ENCODE measurements at places on chromosomes 12 and 14.

DNA sequence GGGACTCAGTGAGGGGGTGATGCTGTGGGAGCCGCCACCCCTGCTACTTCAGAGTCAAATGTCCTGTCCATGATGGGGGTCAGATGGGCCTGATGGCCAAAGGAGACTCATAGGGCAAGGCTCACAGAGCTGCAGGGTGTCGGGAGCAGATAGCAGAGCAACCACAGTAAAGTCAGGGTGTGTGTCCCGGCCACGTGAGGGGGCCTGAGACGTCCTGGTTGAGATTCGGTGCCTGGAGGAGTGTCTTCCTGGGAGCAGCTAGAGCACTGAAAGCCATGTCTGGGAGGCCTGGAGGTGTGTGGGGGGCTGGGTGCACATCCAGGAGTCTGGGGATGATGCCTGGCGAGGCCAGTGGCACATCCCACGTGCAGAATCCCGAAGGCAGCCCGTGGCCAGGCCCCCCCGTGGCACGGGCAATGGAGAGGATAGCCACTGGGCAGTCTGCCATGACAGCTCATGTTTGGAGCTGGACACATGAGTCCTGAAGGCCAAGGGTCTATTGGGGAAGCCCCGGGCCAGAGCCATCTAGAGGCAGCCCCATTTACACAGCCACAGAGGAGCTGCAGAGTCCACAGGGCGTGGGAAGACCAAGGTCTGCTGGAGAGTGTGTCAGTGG, 308.0 kb upstream of the SFSWAP start:
- DNase-seq, result no peak

GRCh38 chr12:103986829-103987228, 21.2 kb downstream of the TDG start:
- DNase-seq, result no peak

- DNase-seq, result no peak
Measured at GRCh38 chr12:128178966-128179365, 88.0 kb upstream of the TMEM132C start.

- no peak for DNase-seq
Measured at GRCh38 chr12:27561535-27562350, 37.7 kb downstream of the PPFIBP1 start.

- DNase-seq, result no peak
Measured at GRCh38 chr12:77800501-77800900, 30.2 kb upstream of the NAV3 start.

DNA sequence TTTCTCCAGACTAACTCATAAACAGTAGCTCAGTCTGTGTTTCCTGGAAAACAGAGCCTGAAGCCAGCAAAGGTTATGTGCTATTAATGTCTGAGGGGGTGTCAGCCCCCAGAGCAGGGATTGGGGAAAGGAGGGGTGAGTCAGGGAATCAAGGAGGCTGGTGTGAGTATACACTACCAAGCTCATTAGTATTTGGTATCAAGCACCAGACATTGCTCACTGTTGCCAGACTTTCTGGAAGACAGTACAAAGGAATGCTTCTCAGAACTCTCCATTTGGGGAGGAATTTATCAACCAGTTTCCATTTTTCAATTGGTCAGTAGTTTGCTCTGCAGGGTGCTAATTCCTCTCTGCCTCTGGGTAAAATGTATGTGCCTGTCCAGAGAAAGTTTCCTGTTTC, 443.4 kb downstream of the GLT1D1 start:
- no peak for DNase-seq

DNA sequence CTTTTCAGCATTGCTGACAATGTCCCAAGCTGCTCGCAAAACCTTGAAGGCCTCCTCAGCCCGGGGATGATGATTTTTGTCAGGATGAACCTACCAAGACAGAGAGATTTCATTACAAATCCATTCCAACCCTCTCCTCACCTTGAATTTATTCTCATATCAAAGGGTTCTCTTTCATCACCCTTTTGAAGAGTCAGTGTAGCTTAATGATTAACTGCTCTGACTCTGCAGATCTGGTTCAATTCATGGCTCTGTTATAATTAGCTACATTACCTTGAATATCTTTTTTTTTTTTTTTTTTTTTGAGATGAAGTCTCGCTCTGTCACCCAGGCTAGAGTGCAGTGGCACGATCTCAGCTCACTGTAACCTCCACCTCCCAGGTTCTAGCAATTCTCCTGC, 5.6 kb downstream of the ORMDL2 start:
- DNase-seq, result no peak

GRCh38 chr12:27627123-27627852, 69.0 kb upstream of the REP15 start:
- DNase-seq, result no peak

- DNase-seq, result no peak
Measured at GRCh38 chr14:22291406-22291805, 297.6 kb downstream of the DAD1 start.

- no peak for DNase-seq
Measured at GRCh38 chr12:126353604-126354003, 1288.4 kb downstream of the AACS start.

GRCh38 chr12:47860279-47860841, 40.7 kb upstream of the HDAC7 start:
- no peak for DNase-seq

GRCh38 chr14:65334765-65335410, 77.6 kb upstream of the FUT8 start:
- no peak for DNase-seq

DNA sequence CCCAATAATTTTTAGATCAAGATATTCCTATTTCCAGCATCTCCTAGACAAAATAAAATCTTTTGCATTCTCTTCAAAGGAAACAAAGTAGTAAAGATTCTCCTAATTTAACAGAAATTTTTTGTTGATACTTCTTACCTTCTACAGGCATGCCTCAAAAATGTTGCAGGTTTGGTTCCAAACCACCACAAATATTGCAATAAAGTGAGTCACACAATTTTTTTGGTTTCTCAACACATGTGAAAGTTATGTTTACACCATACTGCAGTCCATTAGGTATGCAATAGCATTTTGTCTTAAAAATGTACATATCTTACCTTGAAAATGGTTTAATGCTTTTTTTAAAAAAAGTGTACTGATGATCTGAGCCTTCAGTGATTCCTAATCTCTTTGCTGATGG, 65.6 kb upstream of the USP15 start:
- DNase-seq, result no peak

DNA sequence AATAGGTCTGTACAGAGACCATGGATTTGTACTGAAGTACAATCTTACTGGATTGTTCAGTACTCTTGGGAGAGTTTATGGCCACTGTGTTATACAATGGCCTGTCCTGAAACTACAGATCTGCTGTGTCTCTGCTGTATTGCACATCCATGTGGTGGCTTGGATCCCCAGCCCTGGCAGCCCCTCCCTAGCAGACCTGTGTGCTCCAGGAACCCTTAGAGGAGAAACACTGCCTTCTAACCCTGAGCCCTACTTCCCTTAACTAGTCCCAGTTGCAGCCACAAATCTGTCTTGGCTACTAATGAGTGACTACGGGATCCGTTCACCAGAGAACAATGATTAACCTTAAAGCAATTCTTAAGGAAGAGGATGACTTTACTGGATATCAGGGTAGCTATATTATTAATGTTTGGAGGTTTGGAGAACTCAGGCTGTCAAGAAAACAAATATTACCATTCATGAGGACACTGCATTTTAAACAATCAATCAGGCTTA, 27.7 kb downstream of the RNF34 start:
- DNase-seq, result no peak

- no peak for DNase-seq
Measured at GRCh38 chr12:53764615-53765014, 12.8 kb upstream of the CISTR start.

- DNase-seq, result no peak
Measured at GRCh38 chr12:115037830-115038229, 353.9 kb upstream of the TBX3 start.

GRCh38 chr12:51128919-51129318, 44.0 kb downstream of the TFCP2 start:
- no peak for DNase-seq

DNA sequence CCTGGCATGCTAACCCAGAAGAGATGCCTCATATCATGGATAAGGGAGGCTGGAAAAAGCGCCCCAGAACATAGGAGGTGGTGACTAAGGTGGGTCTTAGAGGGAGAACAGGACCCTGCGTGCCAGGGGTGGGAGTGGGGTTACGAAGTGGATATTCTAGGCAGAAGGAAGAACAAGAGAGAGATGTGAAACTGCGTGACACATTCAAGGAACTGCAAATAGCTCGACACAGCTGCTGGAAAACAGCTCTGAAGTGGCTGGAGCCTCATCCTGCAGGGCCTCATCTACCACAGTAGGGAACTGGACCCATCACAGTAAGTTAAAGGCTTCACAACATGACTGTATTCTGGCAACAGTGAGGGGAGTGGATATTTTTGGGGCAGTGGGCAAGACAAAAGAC, 61.1 kb downstream of the RNF34 start:
- DNase-seq, result no peak

- DNase-seq, result no peak
Measured at GRCh38 chr12:121441555-121441954, 41.6 kb downstream of the RNF34 start.

DNA sequence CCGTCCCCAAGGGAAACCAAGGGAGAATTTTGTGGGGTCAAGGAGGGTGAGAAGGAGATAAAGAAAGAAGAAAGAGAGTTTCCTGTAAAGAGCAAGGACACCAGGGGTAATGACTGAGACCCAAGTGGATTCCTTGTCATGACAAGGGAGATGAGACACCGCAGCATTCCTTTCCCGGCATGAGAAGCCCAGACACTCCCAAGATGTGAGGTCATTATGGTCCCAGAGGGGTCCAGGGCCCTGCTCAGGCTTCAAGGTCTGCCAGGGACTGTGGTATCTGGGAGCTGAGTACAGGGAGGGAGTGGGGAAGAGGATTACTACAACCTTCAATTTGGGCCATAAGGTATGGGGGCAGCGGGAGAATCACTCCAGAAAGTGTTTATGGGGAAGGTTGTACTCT, 58.1 kb downstream of the SPTB start:
- DNase-seq, result no peak

- no peak for DNase-seq
Measured at GRCh38 chr12:64723630-64724029, 35.6 kb downstream of the GNS start.

DNA sequence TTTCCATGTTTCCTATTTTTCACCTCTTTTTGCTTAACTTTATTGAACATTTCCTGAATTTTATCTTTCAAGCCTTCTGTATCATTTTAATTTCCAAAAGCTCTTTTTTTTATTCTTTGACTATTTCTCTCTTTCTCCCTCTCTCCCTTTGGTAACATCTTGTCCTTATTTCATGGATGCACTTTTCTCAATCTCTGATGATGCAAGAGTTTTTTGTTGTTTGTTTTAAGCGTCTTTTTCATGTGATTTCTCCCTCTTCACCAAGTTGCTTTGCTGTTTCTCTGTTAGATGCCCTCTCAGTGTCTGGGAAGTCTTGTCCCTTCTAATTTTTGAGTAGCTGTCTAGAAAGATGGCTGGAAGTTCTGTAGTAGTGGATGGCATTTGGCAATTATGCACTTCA, 62.6 kb downstream of the ANO6 start:
- DNase-seq, result no peak

DNA sequence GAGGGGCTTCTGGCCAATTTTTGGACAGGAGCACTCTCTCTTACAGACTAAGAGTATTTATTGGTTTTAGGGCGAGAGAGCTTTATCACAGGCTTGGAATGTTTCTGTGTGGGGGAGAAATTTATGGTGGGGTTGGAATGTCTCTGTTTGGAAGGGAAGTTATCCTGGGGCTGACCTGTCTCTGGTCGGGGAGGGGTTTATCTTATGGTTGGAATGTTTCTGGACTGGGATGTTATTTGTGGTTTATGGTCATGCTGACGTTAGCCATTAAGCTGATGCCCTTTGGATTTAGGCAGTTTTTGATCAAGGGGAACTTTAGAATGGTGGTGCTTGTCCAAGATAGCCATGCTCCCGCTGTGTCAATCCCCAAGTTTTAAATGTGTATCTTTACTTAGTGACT, 614.8 kb downstream of the DIO2 start:
- DNase-seq, result no peak

- DNase-seq, result no peak
Measured at GRCh38 chr14:100972118-100972897, 68.8 kb upstream of the RTL1 start.

- no peak for DNase-seq
Measured at GRCh38 chr12:32615441-32615840, 63.7 kb upstream of the DNM1L start.

DNA sequence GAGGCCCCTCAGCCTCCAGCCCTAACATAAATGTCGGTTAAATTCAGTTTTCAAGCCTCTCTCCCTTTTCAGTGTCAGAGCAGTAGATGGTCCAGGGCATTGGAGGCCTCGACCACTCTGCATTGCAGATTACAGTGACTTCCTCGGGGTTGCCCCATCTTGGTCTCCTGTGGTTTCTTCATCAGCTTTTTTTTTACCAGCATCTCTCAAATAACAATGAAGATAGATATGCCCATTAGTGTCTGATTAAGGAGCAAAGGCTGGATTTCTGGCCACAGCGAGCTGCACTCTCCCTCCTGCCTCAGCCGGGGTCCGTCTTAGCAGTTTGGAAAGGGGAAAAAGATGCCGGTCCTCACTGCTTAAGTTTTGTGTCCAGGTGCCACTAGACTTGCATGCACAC, 49.7 kb downstream of the C14orf132 start:
- DNase-seq, result no peak

DNA sequence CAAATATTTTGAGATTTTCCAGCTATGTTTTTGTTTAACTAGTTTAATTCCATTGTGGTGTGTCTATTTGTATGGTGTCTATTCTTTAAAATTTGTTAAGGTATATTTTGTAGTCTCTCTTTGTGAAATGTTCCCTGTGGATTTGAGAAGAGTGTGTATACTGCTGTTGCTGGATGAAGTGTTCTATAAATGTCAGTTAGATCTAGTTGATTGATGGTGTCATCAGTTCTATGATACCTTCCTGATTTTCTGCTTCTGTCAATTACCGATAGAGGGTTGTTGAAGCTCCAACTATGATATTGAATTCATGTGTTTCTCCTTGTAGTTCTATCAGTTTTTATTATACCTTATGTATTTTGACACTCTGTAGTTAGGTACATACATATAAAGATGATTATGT, 53.1 kb downstream of the FUT8 start:
- no peak for DNase-seq

DNA sequence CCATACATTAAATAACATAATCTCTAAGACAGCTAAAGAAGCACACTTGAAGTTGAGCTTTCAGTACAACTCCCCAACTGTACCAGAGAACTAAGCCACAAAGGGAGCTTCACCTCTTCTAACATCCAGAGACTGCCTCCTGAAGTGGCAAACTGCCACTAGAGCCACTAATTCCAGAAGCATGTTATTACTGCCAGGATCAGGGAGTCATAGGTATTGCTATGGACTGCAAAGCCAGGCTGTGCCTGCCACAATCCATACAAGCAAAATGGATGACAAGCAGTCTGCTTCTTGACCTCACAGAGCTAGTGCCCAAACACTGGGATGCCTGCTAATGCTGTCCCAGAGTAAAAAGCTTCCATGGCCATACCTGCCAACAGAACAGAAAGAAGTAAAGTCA, 160.1 kb downstream of the STXBP6 start:
- no peak for DNase-seq

DNA sequence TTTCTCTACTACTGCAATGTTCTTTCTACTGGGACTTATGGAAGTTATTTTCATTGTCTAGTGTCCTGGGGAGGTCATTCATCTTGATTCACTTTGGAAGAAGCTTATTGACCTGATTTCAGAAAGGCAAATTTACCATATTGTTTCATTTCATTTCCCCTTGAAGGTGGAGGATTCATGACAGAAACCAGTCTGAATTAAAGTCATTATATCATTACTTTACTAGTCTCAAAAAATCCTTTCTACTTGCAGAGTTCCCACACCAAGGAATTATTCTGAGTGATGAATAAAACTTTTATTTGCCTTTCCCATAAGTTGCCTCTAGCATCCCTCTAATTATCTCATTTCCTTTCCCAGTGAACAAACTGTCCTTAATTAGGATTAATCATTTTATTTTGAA, 163.8 kb downstream of the RASSF9 start:
- no peak for DNase-seq
